ENCODE measurements at places on chromosomes 7 and 10. TPM values are rescaled to one million over a fixed set of nuclear protein-coding genes. Genes with fewer than 3 reads are reported as not detected.

Gene CLRN3
- polyA plus RNA-seq = not detected

Gene EPHA1
- polyA plus RNA-seq = 0.40 TPM

Gene FZD1
- 5.2 TPM for polyA plus RNA-seq

Gene NAT16
- polyA plus RNA-seq = not detected

Gene KCND2
- 0.24 TPM for polyA plus RNA-seq

Gene OR2A1
- polyA plus RNA-seq = not detected

Gene TRPV5
- not detected for polyA plus RNA-seq

Gene AGR3
- polyA plus RNA-seq = not detected

Gene TMEM196
- 0.46 TPM for polyA plus RNA-seq

Gene VWC2
- under 0.01 TPM for polyA plus RNA-seq

Gene WDFY4
- 4.1 TPM for polyA plus RNA-seq

Gene PRLHR
- 1.3 TPM for polyA plus RNA-seq

Gene FFAR4
- polyA plus RNA-seq = 0.20 TPM

Gene NPSR1
- not detected for polyA plus RNA-seq

Gene TRIL
- 2.5 TPM for polyA plus RNA-seq

Gene COMMD3
- polyA plus RNA-seq = 43.4 TPM

Gene SPDYE16
- 0.22 TPM for polyA plus RNA-seq
